Activated CD4-positive, alpha-beta T cell treated with anti-CD3 and anti-CD28 coated beads for 48 hours (primary cell): ENCODE measurements at places on chromosomes 3 and 15.

- no peak for DNase-seq
Measured at GRCh38 chr3:114899186-114899931, 247.7 kb downstream of the ZBTB20 start.

GRCh38 chr3:128569756-128570155 is 76.8 kb upstream of the GATA2 start:
- no peak for DNase-seq

GRCh38 chr15:40594429-40594836 is 384 bp downstream of the KNL1 start:
- DNase-seq = no peak

GRCh38 chr3:102661707-102662497 is 227.1 kb downstream of the ZPLD1 start:
- no peak for DNase-seq

GRCh38 chr15:31080591-31081014 is 20.9 kb downstream of the TRPM1 start:
- peak; percentile 48 for DNase-seq

DNA sequence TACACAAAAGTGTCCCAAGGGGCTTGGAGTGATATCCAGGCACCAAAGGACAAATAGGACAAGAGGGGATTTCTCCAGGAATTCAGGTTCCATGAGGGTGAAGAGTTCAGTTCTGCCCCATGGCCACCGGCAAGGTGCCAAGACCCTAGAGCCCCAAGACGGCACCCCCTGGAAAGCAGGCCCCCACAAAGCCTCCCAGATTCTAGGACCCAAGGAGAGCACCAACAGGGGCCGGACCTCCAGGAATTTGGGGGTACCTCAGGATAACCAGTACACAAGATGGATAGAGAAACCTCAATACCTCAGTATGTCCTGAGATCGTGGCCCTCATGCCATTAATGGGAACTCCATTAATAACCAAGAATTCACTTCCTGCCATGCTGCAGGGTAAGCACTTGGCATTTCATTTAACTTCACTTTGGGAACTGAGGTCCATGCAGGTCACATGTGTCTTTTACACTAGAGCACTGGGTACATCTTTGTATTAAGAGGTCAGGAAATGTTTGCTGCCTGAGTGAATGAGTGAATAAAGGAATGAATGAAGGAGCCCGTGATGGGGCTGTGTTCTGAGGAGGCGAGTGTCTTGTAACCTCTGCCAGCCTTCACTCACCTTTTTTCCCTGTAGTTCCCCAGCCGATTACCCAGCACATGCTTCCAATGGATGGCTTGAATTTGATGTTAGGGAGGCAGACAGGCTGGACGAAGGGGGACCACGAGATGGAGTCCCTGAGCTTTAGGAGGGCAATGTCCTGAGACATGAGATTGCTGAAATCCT is 15.5 kb upstream of the PRSS50 start:
- DNase-seq = no peak
